Mesendoderm (in vitro differentiated cells): ENCODE measurements at places on chromosomes 6 and 20.
A peak's percentile ranks its signal among the peaks of the same experiment; 100 is the strongest.

DNA sequence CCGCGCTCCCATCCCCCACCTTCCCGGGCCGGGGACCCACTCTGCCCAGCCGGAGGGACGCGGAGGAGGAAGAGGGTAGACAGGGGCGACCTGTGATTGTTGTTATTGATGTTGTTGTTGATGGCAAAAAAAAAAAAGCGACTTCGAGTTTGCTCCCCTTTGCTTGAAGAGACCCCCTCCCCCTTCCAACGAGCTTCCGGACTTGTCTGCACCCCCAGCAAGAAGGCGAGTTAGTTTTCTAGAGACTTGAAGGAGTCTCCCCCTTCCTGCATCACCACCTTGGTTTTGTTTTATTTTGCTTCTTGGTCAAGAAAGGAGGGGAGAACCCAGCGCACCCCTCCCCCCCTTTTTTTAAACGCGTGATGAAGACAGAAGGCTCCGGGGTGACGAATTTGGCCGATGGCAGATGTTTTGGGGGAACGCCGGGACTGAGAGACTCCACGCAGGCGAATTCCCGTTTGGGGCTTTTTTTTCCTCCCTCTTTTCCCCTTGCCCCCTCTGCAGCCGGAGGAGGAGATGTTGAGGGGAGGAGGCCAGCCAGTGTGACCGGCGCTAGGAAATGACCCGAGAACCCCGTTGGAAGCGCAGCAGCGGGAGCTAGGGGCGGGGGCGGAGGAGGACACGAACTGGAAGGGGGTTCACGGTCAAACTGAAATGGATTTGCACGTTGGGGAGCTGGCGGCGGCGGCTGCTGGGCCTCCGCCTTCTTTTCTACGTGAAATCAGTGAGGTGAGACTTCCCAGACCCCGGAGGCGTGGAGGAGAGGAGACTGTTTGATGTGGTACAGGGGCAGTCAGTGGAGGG is 2.8 kb downstream of the SOX4 start:
- DNase-seq = peak; percentile 85
- H3K4me1 ChIP-seq = no peaks in the 10 kb centered on the region
- peak overlapping the region; percentile 89 for H3K4me3 ChIP-seq
- H3K36me3 ChIP-seq = no peaks in the 10 kb centered on the region

DNA sequence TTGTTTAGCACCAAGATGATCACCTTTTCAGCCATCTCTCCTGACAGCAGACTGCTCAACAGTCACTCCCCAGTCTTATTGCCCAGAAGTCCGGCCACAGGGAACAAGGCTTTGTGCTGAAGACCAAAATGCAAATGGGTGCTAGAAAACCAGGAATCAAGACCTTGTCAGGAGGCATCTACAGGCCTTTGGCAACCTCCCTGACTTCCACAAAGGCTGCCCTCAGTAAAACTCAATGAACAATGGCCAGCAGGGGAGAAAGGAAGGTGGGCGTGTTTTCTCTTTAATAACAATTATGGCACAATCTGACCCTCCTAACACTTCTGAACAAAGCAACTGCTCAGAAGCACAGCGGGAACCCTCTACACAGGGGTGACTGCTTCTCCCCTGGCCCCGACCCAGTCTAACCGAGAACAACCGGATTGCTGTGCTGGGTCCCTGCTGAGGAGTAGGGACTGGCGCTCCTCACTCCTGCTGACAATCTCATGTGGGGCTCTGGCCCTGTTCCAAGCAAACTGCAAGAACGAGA is 41.6 kb downstream of the PLCG1 start:
- no peak overlapping the region for H3K27ac ChIP-seq
- peaks cover 18% of the 10 kb centered on the region for H3K36me3 ChIP-seq
- no peaks in the 10 kb centered on the region for H3K4me1 ChIP-seq
- H3K4me3 ChIP-seq = no peak overlapping the region
- H3K27me3 ChIP-seq = no peaks in the 10 kb centered on the region

GRCh38 chr6:143362192-143362558 is 88.3 kb downstream of the ADAT2 start:
- no peak overlapping the region for H3K27ac ChIP-seq
- H3K36me3 ChIP-seq = no peaks in the 10 kb centered on the region
- H3K27me3 ChIP-seq = no peaks in the 10 kb centered on the region
- DNase-seq = no peak

- H3K27me3 ChIP-seq = no peaks in the 10 kb centered on the region
- no peaks in the 10 kb centered on the region for H3K4me1 ChIP-seq
- no peak for DNase-seq
- H3K27ac ChIP-seq = no peak overlapping the region
- no peaks in the 10 kb centered on the region for H3K36me3 ChIP-seq
Measured at GRCh38 chr6:783966-784735, 91.2 kb upstream of the EXOC2 start.

- H3K27me3 ChIP-seq = no peaks in the 10 kb centered on the region
- no peaks in the 10 kb centered on the region for H3K36me3 ChIP-seq
- no peak for DNase-seq
- H3K4me3 ChIP-seq = no peak overlapping the region
Measured at GRCh38 chr20:41657655-41658054, 39.5 kb upstream of the CHD6 start.

DNA sequence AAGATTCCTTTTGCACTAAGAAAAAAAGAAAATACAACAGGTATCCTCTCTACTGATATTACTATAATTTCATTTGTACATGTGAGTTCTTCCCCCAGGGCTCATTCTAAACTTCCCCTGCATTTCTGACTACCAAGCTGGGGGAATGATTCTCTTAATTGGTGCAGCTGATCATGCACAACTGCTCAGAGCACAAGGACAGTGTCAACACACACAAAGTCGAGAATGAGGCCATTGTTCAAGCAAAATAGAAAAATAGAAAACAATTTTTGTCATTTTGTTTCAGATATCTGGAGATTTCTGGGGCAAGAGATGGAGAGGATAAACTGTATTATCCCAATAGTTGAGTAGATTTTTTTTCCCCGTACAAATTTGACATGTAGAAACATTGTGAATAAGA is 236.3 kb downstream of the HAO1 start:
- H3K36me3 ChIP-seq = no peaks in the 10 kb centered on the region
- no peak for DNase-seq
- no peaks in the 10 kb centered on the region for H3K27me3 ChIP-seq
- no peaks in the 10 kb centered on the region for H3K4me1 ChIP-seq
- H3K27ac ChIP-seq = no peak overlapping the region

GRCh38 chr6:158061709-158062461 is 80.2 kb downstream of the SYNJ2 start:
- DNase-seq = no peak
- H3K36me3 ChIP-seq = no peaks in the 10 kb centered on the region

DNA sequence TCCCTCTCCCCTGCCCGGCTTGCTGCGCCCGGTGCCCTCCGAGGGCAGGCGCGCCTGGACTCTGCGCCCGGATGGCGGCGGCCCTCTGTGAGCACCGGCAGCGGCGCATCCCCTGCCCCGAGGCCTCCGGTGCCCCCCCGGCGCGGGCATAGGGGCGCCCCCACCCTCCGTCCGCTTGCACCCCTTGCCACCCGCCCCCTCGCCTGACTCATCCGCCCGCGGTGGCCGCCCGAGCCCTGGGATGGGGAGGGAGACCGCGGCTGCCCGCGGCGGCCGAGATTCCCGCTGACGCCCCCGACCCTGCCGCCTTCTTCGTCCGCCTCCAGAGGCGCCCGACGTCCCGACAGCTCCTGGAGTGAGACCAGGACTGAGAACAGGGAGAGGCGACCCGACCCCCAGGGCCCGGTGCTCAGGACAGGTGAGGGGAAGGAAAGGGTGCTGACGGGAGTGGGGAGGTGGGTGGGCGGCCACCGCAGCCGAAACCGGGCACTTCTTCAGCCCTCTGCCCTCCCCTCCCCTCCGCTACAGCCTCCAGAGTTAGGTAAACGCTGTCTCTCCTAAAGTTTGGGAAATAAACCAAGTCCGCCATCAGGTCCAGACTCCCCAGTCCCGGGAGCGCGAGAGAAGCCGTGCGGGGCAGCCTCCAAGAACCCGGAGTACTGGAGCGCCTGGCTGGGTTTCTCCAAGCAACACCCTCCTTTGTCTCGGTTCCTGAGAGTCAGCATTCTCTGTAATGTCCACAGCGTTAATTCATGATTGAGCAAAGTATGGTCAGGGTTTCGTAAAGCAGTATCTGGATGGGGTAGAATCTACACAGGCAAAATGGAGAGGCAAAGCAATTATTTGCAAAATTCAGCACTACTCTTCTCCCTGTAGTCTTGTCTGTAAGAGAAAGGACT is 539 bp downstream of the TMEM200A start:
- H3K27me3 ChIP-seq = no peaks in the 10 kb centered on the region
- no peaks in the 10 kb centered on the region for H3K4me1 ChIP-seq
- no peak overlapping the region for H3K27ac ChIP-seq
- no peaks in the 10 kb centered on the region for H3K36me3 ChIP-seq
- H3K4me3 ChIP-seq = peak overlapping the region; percentile 70

- no peaks in the 10 kb centered on the region for H3K27me3 ChIP-seq
- no peak overlapping the region for H3K4me3 ChIP-seq
- H3K4me1 ChIP-seq = no peaks in the 10 kb centered on the region
- H3K27ac ChIP-seq = no peak overlapping the region
- DNase-seq = no peak
Measured at GRCh38 chr6:105163183-105163582, 16.6 kb downstream of the POPDC3 start.

DNA sequence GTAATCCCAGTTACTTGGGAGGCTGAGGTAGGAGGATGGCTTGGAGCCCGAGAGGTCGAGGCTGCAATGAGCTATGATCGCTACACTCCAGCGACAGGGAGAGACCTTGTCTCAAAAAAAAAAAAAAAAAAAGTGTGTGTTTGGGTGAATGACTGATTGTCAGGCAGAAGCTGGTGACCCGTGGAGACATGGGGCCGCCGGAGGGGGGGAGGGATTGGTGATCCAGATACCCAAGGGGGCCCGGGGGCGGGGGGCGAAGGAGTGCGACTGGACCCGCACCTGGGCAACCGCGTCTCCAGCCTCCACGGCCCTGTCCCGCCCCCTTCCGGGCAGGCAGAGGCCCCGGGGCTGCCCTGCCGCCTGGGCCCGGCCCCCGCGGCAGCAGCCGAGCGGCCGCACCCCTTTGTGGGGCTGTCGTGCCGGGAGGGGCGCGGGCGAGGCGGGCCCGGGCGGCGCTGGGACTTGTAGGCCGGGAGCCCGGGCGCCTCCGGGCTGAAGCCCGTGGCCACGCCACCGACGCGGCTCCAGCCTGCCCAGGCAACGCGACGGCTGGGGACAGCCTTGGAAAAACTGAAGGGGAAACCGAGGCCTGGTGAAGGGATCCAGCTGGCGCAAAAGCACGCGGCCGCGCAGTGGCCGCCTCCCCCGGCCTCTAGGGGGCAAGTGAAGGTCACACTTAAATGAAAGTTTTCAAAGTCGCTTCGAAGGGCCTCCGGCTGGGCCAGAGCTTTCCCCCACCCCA is 2.1 kb upstream of the RBM38 start:
- peak; percentile 80 for DNase-seq
- H3K27me3 ChIP-seq = no peaks in the 10 kb centered on the region
- peaks cover 3% of the 10 kb centered on the region for H3K4me1 ChIP-seq
- no peak overlapping the region for H3K27ac ChIP-seq
